Activated CD4-positive, alpha-beta T cell treated with anti-CD3 and anti-CD28 coated beads, Interleukin-2, amount 50 U/mL, for 1 hour (primary cell): ENCODE measurements at places on chromosomes 13 and 19.

- peak; percentile 38 for DNase-seq
Observed at GRCh38 chr13:75636436-75637180, 478 bp downstream of the LMO7 start.

- DNase-seq: no peak
Observed at GRCh38 chr13:101082441-101082840, 333.9 kb downstream of the NALCN start.

DNA sequence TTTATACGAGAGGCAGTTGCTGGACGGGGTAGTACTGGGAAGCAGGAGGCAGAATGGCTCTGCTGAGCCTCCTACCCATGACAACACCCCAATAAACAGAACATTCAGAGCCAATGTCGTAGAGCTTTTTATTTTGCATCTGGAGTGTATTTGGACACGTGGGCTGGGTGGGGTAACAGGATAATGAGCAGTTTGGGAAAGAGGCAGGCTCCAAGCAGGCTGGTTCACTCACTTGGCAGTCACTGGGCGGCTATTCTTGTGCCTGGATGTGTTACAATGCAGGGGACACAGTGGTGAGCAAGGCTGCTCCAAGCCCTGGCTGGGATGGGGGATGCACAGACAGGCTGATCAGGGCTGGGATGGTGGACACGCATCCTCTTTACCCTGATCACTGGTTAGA, 9.5 kb downstream of the ACTMAP start:
- no peak for DNase-seq

DNA sequence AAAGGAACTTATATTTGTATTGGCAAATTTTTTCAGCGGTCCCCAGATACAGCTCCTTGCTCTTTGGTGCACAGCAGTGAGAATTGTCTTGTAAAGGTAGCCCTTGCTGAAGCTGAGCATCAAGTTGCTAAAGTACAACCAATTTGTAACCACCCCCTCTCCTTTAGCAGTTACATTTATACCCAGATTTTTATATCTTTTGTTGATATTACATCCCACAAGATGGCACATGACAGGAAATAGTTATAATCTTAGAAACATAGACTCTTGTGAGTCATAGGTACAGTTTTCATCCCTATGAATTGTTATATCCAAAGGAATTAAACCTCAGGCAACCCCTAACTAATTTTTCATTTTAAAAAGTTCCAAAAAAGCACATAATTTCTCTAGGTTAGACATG, 523.0 kb upstream of the SLITRK1 start:
- DNase-seq: no peak

GRCh38 chr13:110471833-110472162, 89.7 kb downstream of the RAB20 start:
- no peak for DNase-seq
